Upper lobe of left lung (tissue), 6 donors: ENCODE measurements at places on chromosomes 11 and 22. TPM values are rescaled to one million over a fixed set of nuclear protein-coding genes. Genes with fewer than 3 reads are reported as not detected.

- H3K27ac ChIP-seq, result no peak overlapping the region
- peaks cover 48% of the 10 kb centered on the region for H3K36me3 ChIP-seq
- DNase-seq, result no peak
- no peaks in the 10 kb centered on the region for H3K4me1 ChIP-seq
- no peaks in the 10 kb centered on the region for H3K27me3 ChIP-seq
These were observed 17.1 kb downstream of the PSMD13 start for GRCh38 chr11:253886-254270.

DNA sequence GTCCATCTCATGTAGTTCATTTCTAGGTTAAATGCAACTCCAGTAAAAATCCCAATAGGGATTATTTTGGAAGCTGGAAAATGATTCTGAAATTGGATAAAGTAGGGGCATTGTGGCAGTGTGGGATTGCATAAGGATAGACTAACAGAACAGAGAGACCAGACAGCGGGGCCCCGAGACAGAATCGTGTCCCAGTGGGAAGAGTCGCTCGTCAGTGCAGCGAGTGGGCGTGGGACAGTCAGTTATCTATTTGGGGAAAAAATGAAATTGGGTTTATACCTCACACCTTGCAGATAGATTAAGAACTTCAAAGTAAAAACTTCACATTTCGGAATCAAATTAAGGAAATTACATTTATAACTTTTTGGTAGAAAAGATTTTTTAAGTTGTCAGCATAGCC lies 10.6 kb downstream of the SART1 start:
- H3K27ac ChIP-seq, result no peak overlapping the region
- peaks cover 29% of the 10 kb centered on the region for H3K36me3 ChIP-seq
- no peak for DNase-seq
- no peaks in the 10 kb centered on the region for H3K27me3 ChIP-seq
- H3K4me3 ChIP-seq, result no peak overlapping the region

Gene ZNF280A
- total RNA-seq, result not detected

Gene SMC1B
- not detected for total RNA-seq

Gene PDXP
- total RNA-seq, result 2.1 TPM
